ENCODE measurements at places on chromosomes 3 and 15. TPM values are rescaled to one million over a fixed set of nuclear protein-coding genes. Genes with fewer than 3 reads are reported as not detected.

DNA sequence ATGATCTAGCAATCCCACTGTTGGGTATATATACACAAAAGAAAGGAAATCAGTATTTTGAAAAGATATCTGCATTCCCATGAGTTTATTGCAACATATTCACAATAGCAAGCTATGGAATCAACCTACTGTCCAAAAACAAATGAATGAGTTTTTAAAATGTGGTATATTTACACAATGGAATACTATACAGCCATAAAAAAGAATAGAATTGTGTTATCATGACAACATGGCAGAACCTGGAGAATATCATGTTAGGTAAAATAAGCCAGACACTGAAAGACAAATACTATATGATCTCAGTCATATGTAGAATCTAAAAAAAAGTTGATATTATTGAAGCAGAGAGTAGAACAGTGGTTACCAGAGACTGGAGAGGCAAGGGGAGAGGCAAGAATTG lies 732.6 kb downstream of the MCTP2 start:
- DNase-seq: no peak

GRCh38 chr3:188234132-188234531 lies 80.2 kb downstream of the LPP start:
- no peak for DNase-seq

DNA sequence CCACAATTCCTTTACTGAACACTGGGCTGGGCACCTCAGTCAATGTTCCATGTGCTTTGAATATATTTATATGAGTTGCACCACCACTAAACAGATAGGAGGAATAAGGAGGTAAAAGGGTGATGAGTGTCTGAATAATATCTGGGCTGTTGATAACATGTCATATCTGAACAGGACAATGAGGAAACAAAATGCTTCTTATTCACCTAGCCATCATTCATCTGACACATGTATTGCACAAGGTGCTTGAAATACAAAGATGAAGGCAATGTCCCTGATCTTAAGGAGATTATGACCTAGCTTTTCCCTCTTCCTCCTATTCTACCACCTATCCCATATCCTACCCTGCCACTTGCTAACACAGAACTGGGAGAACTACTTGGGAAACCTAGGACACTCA lies 8.0 kb upstream of the CERS3 start:
- DNase-seq: no peak

GRCh38 chr3:81823882-81824395 lies 62.5 kb upstream of the GBE1 start:
- no peak for DNase-seq

- DNase-seq: no peak
Measured at GRCh38 chr3:140842984-140843649, 98.5 kb upstream of the SLC25A36 start.

- DNase-seq: no peak
Measured at GRCh38 chr15:29364426-29365078, 94.9 kb upstream of the NSMCE3 start.

- no peak for DNase-seq
Measured at GRCh38 chr15:64010719-64011118, 35.6 kb downstream of the DAPK2 start.

DNA sequence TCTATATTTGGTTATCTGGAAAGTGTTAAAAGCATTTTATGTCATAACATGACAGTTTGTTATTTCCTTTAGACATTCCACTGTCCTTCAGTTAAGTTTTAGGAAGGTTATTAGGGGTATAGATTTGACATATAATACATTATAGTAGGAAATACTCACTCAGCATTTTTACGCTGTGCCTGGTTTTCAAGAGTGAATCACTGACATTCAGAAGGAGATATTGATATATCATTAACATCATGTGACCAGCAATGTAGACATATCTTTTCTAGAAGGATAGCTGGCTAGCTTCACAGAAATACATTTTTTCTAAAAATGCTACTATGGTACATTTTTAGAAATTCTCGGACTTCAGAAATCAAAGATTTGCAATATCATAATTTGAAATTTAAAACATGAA lies 57.6 kb downstream of the OPA1 start:
- DNase-seq: no peak

GRCh38 chr3:8757551-8758518 lies 11.6 kb downstream of the OXTR start:
- no peak for DNase-seq

- no peak for DNase-seq
Measured at GRCh38 chr3:101413656-101414055, 93.3 kb upstream of the IMPG2 start.

DNA sequence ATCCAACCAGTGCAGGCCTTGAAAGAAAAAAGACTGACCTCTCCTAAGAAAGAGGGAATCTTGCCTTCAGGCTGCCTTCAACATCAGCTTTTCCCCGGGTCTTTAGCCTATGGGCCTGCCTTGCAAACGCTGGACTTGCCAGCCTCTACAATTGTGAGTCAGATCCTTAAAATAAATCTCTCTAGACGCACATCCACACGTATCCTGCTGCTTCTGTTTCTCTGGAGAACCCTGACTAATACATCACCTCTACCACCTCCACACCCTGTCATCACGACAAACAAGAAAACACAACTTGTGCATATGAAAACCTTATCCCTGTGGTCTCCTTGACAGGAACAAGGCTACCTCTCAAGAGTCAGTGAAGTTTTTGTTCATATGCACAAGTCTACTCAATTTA lies 11.8 kb downstream of the CYFIP1 start:
- no peak for DNase-seq

- DNase-seq: no peak
Measured at GRCh38 chr15:92524874-92525565, 130.6 kb downstream of the FAM174B start.

DNA sequence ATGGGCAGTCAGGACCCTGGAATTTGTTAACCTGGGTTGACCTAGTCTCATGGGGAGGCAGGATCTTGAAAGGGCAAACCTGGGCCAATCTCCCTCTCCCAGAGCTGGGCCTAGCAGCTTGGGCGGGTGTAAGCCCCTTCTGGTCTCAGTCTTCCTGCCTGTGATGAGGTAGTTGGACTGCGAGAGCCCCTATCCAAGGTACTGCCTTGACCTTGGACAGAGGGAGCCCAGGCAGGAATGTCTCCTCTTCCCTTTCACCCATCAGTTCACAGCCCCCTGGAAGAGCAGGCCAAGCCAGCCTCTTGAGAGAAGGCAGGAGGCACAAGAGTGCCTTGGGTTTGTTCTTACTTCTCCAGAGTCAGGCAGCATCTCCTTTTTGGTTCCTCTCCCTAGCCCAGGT lies 24.7 kb upstream of the SEMA3F start:
- no peak for DNase-seq

GRCh38 chr15:90261811-90262210 lies 3.7 kb upstream of the NGRN start:
- no peak for DNase-seq

DNA sequence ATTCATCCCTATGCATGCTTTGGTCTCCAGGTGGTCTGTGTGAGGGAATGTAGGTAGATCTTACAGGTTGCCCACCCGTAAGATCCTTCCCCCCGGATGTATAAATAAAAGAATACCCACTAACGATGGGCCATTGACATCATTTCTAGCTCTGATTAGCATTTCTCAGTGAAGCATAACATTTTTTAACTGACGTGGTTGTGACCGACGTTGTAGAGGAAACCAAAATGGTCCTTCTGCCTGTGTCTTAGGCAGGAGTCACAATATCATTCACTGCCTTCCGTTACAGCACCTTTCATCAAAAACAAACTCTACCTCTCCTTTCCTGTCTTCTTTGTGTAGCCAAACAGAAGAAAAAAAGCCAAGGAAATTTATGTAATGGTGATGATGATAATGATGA lies 27.3 kb upstream of the UMPS start:
- no peak for DNase-seq

DNA sequence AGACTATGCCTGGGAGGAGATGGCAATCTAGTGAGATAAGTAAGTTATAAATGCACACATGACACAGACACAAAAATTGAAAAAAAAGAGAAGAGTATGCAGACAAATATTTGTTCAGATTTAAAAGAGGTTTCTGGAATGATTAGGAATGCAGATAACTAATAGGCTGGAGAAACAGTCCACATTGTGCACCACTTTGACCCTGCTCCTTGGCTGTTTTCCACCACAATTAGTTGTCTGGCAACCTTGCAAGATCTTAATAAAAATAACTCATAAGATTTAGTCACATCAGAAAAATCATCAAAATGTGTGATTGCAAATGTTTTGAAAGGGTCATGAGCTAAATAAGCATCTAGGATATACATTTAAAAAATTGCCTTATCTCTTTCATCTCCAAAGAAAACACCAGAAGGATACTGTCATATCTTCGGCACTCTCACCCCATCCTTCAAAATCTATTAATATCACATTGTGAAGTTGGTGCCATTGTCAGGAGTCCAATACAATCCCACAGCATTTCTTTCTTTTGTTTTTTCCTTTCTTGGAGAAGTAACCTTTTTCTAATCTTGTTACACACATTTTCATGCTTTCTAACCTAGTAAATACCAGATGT lies 153.7 kb upstream of the KCNMB2 start:
- no peak for DNase-seq

GRCh38 chr3:4674216-4674615 lies 181.1 kb downstream of the ITPR1 start:
- DNase-seq: no peak

GRCh38 chr15:70072479-70072878 lies 25.2 kb downstream of the TLE3 start:
- no peak for DNase-seq

DNA sequence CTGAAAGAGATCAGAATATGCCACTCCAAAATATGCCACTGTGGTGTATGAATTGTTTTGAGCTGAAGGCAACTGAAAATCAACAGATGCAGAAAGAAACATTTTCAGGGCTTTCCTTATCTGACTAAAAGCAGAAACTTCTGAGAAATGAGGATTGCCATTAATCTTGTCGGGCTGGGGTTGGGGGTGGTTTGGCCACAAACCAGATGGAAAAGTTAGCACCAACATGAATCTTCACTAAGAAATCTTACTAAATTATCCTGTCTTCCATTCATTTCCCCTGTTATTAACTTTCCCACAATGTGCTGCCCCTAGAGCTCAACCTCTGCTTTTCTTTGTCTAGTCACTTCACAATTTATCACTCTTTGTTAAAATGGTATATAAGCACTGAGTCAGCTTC lies 229.9 kb upstream of the GADL1 start:
- DNase-seq: no peak

DNA sequence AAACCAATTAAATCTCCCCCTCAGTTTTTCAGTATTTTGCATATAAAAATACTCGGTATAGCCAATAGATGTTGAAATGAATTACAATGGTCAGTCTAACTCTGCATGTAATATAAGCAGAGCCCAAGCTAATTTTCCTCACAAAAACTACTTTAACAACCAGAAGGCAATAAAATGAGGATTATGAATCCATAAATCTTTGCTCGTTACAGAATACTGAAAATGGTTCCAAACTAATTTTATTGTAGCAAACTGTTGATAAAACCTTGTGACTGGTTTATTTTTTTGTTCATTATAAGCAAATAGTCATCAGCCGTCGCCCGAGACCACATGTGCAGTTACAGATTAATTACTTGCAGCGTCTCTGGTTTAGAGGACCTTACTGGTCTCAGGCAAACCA lies 183.2 kb downstream of the SSR3 start:
- DNase-seq: no peak

GRCh38 chr3:13563911-13564310 lies 15.0 kb downstream of the FBLN2 start:
- DNase-seq: no peak

DNA sequence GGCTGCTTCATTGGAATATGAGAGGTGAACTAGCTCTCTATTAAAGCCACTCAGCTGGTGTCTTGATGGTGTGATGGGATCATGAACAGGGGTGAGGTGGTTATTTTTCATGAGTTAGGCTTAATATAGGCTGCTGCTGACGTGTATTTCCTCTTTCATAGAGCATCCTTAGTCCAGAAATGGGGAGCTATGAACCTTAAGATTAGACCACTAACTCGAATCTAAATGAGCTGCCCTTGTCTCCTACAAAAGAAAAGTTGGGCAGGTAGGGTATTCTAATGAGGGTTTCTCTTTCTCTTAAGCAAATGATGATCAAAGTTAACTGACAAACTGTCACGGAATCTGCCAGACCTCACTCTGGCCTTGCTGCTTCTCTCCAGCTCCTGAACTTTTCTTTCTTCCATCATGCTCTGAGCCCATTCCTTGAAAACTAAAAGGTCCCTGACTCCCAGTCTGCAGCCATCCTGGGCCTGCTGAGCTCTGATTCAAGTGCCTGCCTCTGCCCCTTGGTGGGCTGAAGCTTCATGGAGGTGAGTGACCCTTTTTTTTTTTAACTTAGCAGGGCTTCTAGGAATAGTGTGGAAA lies at the start of gene TRIM69:
TRIM69 (plus strand) TSS at position 348 of the 585 bp plus-strand sequence; CDS start at position 525, 177 bp downstream.
- DNase-seq: no peak

The PCLAF gene
- total RNA-seq: 5.0 TPM

The IDH3A gene
- total RNA-seq: 41.6 TPM

The IGSF10 gene
- total RNA-seq: 0.31 TPM

The PRTG gene
- 3.0 TPM for total RNA-seq

The AMOTL2 gene
- 73.8 TPM for total RNA-seq

The GOLGA8T gene
- total RNA-seq: 0.16 TPM

The C15orf40 gene
- total RNA-seq: 18.6 TPM

The SIAH2 gene
- 29.3 TPM for total RNA-seq

The FETUB gene
- not detected for total RNA-seq

The CHRNA7 gene
- 4.4 TPM for total RNA-seq
